M059J (cell line): ENCODE measurements at places on chromosomes 1 and 21.

GRCh38 chr1:234229581-234230387 is 143.5 kb upstream of the COA6 start:
- DNase-seq = no peak

DNA sequence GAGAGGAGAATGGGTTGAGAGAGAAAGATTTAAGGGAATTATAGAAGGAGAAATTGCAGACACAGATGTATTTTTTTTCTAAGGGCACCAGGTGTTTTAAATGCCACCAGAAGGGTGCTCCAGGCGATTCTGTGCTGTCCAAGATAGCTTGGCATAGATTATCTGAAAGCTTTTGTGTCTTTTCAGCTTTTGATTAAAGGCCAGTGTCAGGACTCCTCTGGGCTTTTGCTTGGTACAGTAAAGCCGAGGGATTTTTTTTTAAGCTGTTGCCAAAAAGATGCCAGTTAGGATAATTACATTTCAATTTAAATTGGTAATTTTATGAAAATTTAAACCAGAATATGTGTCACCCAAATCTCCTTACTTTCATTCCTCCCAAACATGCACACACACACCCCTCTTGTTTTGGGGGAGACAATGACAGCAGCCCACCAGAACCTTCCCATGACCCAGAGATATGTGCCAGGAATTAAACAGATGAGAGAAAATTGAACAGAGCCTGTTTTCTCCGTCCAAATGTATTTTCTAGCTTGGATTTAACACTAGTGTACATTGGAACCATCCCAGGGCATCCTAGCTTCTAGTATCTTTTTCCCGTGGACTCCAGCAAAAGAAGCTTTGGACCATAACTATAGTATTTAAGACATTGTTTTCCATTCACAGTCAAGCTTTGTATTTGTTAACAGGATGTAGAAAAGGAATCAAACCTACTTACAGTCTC is 670.7 kb upstream of the CXADR start:
- no peak for DNase-seq

- no peak for DNase-seq
Measured at GRCh38 chr1:11931845-11932244, 2.7 kb upstream of the PLOD1 start.

- DNase-seq = peak; percentile 26
Measured at GRCh38 chr1:197980457-197980856, 63.3 kb downstream of the LHX9 start.
